Substantia nigra (tissue), 51 donors: ENCODE measurements at places on chromosomes 1 and 21.

GRCh38 chr1:244214009-244214967 lies 163.2 kb downstream of the ZBTB18 start:
- DNase-seq, result no peak

- no peak for DNase-seq
Measured at GRCh38 chr21:39504230-39504629, 52.5 kb downstream of the SH3BGR start.

- DNase-seq, result no peak
Measured at GRCh38 chr1:197438010-197438790, 170.1 kb downstream of the CRB1 start.

DNA sequence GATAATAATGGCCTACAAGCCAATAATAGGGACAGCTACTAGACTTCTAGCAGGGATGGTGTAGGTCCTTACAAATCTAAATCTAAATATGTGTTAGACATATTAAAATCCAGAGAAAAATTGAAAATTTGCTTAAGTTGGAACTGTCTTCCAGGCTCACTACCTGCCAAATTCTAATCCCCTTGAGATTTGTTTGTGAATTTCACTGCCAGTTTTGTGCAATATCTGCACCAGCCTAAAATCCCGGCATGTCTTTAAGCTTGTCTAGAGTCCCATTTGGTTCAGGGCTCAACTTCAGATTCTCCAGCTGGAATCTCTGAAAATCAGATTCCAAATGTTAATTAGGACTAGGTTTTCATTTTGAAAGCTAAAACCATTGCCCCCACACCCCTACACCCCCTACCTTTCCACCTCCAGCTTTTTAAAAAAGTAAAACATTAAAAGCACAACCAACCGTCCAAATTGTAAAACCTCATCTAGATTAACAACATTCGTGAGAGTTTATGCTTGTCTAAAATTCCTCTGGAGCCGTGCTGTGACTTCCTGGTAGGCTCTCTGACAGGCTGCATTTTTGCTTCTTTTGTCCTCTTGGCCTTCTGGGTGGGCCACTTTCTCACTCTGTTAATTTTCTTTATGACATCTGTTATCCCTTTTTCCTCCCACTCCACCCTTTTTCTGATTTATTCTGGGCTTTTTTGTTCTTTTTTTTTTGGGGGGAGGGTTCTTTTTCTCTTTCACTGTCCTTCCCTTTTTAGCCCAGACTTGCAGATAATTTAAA lies 348.7 kb downstream of the PAPPA2 start:
- no peak for DNase-seq

- no peak for DNase-seq
Measured at GRCh38 chr1:43220905-43221778, 48.6 kb upstream of the TMEM125 start.

GRCh38 chr1:230163205-230163604 lies 96.2 kb downstream of the GALNT2 start:
- no peak for DNase-seq

- DNase-seq, result no peak
Measured at GRCh38 chr1:117058810-117059209, 1.3 kb upstream of the TTF2 start.

DNA sequence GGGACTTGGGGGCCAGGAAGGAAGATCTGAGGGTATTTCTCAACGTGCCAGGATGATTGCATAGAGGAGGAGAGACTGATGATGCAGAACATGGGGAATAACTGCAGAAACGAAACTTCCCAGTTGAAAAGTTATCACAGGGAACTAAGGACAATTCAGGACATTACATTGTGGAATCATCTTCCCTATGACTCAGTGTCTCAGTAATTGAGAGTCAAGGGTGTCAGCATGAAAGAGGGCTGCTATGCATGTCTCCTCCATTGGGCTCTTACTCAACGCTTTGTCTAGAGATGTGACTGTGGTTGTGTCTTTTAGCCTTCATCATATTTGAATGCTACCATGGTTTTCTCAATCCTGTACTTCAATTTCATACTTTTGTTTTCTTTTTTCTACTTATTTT lies 48.9 kb upstream of the PTGFR start:
- DNase-seq, result no peak

DNA sequence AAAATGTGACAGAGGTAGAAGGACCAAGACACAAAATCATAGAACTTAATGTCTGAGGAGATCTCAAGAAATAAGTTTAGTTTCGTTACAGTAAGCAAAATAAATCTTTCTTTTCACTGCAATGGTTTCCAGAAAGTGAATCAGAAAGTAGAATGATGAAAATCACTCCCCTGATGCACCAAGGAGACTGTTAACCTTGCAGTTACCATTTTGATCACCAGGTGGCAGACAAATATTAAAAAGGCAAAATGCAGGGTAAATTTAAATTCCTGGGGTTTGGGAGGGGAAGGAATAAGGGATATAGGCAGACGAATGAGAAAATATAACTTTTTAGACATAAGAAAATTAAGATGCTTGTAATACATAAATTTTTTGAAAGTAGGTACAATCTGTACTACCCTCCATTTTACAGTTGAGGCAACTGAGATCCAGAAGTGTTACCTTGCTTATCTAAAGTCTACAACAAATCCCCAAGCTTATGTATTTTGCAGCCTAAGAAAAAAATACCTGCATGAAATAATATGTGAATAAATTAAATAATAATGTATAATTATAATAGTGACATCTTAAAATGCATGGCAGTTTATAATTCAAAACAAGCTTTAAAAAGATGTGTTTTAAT lies 253.2 kb downstream of the CRB1 start:
- DNase-seq, result no peak

DNA sequence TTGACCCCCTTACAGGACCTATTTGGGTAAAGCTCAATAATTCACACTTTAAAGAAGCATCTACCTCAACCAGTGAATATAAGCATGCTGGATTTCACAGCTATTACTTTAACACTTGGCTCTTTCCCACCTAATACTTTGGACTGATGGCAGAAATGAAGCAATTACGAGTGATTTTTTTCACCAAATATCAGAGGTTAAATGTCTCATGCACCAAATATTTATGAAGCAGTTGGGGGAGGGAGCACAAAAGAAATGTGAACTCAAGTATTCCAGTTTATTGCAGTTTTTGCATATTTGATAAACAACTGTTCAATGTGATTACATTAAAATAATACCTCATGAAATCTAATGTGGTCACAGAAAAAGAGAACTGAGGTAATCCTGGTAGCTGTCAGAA lies 223.6 kb downstream of the LRRC7 start:
- DNase-seq, result no peak

DNA sequence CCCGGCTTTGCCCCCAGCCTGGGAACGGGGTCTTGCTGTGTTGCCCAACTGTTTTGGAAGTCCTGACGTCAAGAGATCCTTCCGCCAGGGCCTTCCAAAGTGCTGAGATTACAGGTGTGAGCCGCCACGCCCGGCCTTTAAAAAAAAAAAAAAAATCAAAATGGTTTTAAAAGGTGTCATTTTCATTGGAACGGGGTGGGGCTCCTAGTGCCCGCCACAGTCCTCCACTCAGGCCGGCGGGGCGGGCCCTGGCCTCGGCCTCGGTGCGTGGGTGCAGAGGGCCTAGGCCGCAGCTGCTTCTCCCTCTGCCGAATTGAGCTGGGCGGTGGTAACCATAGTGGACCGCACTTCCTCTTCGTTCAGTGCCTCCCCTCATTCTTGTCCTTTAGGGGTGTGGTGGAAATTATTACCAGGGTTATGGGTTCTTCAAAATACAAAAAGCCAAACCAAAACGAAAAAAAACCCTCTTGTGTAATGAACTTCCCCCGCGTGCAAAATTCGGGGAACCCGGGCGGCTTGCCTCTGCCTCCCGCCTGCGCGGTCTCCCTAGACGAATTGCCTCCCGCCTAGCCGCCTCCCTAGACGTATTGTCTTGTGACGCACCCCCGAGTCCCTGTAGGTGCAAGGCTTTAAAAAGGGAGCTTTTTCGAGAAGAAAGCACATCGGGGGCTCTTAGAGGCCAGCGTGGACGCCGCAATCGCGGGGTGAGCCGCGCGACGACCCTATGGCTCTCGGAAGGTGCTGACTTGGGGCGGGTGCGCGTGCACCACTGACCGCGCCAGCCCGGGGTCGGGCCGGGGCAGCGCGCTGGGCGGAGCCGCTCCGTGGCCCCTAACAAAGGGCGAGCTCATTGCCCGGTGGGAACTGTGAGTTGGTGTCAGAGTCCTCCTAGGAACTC lies 10.5 kb upstream of the SPEN start:
- DNase-seq, result no peak

DNA sequence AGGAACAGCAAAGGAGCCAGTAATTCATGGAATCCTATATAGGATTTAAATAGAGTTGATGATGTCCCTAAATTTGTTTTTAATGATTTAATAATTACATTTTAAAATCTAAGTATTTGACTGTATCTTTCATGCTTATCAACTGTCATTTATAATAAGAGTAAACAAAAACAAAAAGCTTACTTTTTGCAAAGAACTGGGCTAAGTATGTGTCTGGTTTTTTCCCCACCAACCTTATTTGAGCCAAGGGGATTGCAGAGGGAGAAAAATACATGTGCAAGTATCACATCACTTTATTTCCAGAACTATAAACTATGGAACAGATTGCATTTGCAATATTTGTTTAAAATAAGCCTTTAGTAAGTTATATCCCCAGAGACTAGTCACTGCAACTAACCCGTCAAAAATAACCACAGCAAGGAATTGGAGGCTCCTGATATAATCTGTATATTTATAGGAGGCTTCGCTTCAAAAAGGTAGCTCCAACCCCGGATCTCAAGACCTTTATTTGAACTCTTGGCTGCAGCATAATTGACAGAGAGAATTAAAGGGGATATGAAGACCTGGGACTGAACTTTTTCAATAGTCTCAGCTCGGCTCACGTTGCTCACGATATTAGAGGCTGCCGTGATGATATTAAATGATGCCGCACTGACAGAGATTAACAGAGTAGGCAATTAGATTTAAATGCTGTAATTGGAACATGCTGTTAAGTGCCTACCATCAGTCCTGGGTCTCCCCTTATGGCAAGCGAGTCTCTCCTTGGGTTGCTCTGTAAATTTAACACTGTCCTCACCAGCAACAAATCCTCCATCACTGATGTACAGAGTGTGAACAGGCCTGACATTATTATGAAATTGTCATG lies 329.1 kb upstream of the NFIA start:
- DNase-seq, result no peak

GRCh38 chr1:30900931-30901560 lies 7.5 kb downstream of the SDC3 start:
- DNase-seq, result no peak

- DNase-seq, result no peak
Measured at GRCh38 chr1:156851779-156852417, 7.0 kb downstream of the INSRR start.

GRCh38 chr1:32719681-32720275 lies 17.2 kb upstream of the SYNC start:
- no peak for DNase-seq

GRCh38 chr1:225347123-225347683 lies 80.6 kb downstream of the LBR start:
- DNase-seq, result no peak

DNA sequence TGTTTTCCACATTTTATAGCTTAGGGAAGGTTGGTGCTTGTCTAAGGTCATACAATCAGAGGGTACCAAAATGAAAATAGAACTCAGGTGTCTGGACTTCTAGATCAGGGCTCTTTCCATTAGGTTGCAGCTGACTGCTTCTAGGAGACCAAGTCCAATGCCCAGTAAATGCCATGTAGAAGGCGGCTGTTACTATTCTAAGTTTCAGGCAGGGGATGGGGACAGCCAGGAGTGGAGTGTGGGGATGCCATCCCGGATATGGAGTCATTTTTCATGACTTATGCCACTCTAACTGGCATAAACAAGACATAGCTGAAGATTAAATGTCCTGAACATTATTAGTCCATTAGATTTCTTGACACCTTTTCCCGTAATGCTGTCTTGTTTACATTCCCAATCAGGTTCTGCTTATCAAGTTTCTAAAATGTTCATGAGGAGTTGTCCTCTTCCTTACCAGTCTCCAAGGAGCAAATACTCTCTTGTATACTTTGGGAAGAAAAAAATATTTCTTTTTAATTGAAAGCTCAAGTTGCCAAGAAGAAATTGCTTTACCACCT lies 31.5 kb downstream of the XCL1 start:
- DNase-seq, result no peak

- DNase-seq, result no peak
Measured at GRCh38 chr1:8252266-8252951, 65.5 kb upstream of the SLC45A1 start.

GRCh38 chr21:16841975-16842695 lies 670.7 kb upstream of the CXADR start:
- DNase-seq, result no peak

- DNase-seq, result no peak
Measured at GRCh38 chr1:152745289-152745704, 12.5 kb upstream of the KPRP start.

GRCh38 chr1:28099050-28099769 lies 10.8 kb upstream of the EYA3 start:
- no peak for DNase-seq

GRCh38 chr1:213457186-213457585 lies 406.1 kb downstream of the RPS6KC1 start:
- DNase-seq, result no peak

DNA sequence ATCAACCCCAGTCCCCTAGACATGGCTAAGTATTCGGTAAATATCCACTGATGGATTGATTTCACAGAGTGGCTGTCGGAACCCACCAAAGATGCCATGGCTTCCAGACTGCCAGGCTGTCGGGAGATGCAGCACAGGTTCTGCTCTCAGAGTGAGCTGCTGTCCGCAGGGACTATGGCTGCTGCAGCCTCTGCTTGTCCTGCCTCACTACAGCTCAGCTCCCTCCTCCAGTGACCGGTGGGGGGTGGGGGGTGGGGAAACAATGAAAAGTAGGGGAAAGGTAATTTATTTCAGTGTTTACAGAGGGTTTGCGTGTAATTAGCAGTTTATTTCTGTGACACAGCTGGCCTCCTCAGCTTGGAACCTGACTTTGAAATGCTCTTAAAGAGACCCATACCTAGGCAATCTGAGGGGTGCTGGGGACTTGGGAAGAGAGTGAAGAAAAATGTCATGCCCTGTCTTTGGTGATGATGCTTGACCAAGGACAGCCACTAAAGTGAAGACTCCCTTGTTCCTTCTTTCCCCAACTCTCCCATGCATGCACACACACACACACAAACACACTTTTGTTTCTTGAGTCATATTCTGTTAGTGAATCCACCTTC lies 109.0 kb downstream of the CACNA1E start:
- no peak for DNase-seq

- no peak for DNase-seq
Measured at GRCh38 chr1:163090321-163090945, 21.3 kb downstream of the RGS4 start.

DNA sequence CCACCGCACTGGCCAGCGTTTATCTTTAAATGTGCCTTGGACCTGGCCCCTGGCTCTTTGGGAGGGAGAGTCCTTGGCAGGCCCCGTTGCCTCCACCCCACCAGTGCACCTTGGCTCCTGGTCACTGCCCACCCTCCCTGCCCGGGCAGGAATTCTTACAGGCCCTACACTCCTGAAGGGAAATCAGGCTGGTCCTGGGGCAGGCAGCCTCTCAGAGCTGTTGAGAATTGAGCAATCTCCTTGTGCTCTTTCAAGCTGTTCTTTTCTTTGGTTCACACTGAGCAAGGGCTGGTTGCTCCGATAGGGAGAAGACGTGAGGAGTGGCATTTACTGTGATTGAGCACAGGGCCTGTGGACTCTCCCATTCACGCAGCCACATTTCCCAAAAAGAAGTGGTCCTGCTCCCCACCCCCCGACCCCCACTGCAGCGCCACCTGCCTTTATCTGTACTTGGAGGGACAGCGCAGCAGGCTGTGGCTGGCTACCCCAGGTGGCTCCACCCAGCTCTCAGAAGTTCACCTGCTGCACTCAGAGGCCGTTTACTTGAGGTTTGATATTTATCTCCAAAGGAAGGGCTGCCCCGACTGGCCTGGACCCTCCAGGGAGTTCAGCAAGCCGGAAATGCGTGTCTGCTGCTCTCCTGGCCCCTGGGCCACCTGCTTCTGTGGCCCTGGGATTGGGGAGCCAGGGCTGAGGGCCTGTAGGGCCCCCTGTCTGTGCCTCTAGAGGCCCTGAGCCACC lies 47.8 kb downstream of the SKI start:
- DNase-seq, result no peak
